ENCODE measurements at places on chromosomes 5 and 9.

DNA sequence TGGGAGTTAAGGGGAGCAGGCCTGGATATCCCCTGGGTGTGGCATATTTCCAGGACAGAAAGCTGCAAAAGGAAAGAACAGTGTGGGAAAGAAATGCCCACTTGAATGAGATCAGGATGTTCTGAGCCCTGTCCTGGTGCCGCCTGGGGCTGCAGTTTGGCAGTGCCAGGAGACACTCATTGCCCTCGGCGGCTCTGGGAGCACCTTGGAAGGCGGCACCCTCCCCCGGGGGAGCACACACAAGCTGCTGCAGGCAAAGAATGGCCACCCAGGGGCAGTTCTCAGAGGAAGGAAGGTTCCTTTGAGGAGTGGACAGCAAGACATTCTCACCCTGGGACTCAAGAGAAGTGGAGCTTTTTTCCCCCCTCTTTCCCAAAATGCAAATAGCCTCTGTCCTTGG is 305.3 kb downstream of the NTRK2 start:
- DNase-seq = no peak

- DNase-seq = peak; percentile 84
Measured at GRCh38 chr9:121765021-121765950, 113.9 kb downstream of the DAB2IP start.

DNA sequence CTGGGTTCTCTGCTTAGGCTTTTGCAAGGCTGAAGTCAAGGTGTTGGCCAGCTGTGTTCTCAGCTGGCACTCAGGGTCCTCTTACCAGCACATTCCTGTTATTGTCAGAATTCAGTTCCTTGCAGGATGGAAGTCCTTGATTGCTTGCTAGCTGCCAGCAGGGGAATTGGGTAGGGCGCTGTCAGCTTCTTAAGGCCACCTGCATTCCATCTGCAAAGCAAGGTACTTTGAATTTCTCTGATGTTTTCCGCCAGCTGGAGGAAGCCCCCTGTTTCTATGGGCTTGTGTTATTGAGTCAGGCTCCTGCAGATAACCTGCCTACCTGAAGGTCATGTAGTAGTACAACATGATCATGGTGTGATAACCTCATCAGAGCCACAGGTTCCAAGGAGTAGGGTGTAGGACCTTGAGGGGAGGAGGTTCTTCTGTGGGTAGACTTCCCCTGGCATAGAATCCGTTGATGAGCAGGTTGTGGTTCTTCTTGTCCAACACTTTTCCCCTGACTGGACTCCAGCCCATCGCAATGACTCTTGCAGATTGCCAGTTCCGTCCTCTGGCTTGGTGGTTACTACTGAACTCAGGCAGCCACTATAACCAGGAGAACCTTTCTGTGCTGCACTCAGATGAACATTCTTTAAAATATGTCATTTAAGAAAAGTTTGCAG is 6.8 kb downstream of the TENT4A start:
- no peak for DNase-seq

DNA sequence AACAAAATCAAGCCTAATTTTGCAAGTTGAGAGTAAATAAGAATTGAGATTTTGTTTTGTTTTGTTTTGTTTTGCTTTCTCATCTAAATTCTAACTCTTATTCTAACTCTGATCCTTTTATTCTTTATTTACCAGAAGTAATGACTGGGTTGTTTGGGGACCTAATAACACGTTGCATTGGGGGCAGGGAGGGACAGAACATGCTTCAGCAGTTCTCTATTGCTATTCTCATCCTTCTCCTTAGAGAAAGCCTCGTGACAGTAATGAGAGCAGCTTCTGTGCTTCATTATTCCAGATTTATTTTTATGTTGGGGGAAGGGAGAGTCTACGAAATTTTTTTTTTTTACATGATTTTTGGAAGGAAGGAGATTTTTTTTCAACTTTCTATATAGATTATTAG is 21.1 kb downstream of the CPEB4 start:
- DNase-seq = no peak

DNA sequence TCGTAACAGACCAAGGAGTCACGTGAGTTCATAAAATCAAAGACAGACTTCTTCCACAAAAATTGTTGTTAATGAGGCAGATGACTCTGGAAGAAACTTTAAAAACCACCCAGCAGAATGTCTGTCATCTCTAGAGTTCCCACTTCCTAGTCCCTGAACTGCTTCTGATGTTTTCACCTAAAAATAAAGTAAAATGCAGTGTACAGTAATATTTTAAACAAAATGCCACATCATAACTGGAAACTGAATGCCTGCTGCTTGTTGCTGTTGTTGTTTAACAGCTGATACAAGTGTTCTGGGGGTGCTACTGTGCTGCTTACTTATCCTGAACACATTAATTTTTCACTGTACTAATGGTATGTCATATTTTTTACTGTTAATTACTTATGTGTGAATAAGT is 577.2 kb downstream of the MTRR start:
- DNase-seq = no peak

DNA sequence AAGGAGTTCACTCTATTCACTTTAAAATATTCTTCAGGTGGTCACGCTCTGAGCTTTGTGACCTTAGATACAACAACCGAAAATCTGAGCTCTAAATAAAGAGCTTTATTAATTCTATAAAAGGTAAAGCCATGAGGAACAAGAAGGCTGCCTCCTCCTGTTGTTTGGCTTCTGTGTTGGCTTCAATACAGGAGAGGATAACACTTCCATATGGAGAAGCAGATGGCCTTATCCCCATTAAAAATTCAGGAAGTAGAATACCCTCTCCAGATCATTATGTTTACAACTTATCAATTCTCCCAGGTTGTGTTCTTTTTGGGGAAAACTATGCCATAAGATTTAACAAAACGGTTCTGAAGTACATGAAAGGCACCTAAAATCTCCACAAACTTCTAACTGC is 128.4 kb downstream of the TTC39B start:
- no peak for DNase-seq

GRCh38 chr5:6937677-6938076 is 224.4 kb downstream of the TENT4A start:
- DNase-seq = no peak

- peak; percentile 46 for DNase-seq
Measured at GRCh38 chr9:114153761-114154599, 1.4 kb upstream of the COL27A1 start.

DNA sequence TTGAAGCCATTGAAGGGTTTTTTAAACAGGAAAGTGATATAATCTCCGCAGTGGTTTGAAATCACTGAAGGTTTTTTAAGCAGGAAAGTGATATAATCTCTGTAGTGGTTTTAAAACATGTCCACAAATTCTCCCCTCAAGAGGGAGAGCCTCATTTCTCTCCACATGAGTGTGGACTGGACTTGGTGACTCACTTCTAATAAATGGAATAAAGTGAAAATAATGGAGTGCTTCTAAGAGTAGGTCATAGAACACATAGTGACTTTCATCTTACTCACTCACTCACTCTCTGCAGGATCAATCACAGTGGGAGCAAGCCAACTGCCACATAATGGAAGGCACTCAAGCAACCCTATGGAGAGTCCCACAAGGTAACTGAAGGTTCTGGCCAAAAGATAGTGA is 12.0 kb downstream of the CTNNAL1 start:
- peak; percentile 94 for DNase-seq

Measured in fibroblast of skin of right biceps (primary cell).